ENCODE measurements at places on chromosomes 4 and X.

- DNase-seq: no peak
Measured at GRCh38 chr4:6032249-6033244, 14.3 kb upstream of the C4orf50 start.

DNA sequence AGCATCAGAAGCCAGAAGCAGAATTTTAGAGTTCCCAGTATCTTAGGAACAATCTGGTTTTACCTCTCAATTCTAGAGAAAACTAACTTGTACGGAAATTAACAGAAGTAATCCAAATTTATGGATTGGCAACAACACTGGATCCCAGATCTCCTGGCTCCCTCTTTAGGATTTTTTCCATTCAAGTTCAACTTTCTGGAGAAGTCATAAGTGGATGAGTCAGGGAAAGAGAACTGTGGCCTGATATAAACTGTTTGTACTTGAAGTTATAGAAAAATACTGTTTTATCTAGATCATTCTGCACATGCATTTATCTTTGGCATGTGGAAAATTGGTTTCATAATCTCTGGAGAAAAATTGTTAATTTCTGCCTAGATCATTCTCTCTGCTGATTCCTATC lies 380.4 kb downstream of the PCDH7 start:
- DNase-seq: no peak

- DNase-seq: no peak
Measured at GRCh38 chr4:45036677-45037076, 310.3 kb upstream of the GNPDA2 start.

DNA sequence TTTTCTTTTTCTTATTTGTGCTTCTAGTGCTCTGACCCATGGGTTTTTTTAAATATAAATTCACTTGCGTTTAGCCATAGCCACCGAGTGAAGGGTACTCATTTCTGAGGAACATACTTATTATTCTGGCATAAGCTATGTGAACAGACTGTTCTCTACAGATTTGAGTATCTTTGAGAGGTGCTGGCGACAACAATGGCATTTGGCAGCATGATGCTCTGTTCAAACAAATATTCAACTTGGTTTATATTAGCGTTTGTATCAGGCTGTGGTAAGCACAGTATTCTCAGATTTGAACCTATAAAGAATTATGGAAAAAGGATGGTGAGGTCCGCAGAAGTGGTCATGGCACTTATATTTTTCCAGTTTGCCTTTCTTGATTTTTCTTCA lies 108.7 kb upstream of the LIMCH1 start:
- DNase-seq: no peak

DNA sequence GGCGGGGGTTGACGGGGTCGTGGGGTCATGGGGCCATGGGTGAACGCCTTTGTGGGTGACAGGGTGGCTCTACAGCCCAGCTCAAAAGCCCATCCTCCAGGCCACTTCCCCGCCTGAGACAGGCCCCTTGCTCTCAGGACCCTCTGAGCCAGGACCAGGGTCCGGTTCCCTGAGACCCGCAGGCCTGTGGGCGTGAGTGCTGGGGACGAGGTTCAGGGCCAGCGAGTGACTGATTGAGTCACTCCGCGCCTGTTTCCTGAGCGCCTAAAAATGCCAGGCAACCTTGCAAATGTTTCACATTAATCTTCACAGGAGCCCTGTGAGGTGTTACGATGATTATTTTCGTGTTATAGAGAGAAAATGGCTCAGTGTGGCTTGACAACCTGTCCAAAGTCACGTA lies 97.8 kb downstream of the ZNF674 start:
- no peak for DNase-seq

GRCh38 chrX:44152852-44153251 lies 179.7 kb upstream of the NDP start:
- no peak for DNase-seq

DNA sequence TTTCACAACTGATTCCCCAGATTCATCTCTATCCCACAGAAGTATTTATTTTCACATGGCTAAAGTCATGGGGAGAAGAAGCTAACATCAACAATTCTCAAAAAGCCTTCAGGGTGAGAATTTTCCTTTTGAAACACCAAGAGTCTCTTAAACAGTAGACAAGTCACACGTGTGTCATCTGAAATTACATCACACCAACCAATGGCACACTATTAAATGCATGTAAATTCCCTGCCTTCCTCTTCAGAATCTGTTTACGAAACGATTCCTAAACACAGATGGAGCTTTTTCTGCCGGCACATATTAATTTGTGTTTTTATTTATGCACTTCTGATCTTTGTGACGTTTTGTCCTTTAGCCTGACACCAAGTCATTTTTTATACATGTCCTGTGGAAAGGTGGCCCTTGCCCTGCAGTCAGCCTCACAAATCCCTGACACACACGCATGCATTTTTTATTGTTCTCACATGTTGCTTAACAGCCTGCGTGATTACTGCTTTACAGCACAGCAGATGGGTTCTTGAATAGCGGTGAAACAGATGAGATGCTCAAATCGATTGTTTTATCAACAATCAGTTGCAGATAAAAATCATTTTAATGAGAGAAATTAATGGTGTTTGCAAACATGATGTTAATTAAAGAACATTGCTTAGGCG lies 735.9 kb upstream of the TENM3 start:
- DNase-seq: no peak

GRCh38 chr4:143407474-143407873 lies 70.8 kb downstream of the GAB1 start:
- DNase-seq: no peak

GRCh38 chr4:77100234-77100633 lies 24.4 kb upstream of the CCNI start:
- no peak for DNase-seq
